ENCODE measurements at places on chromosomes 6 and 20.

DNA sequence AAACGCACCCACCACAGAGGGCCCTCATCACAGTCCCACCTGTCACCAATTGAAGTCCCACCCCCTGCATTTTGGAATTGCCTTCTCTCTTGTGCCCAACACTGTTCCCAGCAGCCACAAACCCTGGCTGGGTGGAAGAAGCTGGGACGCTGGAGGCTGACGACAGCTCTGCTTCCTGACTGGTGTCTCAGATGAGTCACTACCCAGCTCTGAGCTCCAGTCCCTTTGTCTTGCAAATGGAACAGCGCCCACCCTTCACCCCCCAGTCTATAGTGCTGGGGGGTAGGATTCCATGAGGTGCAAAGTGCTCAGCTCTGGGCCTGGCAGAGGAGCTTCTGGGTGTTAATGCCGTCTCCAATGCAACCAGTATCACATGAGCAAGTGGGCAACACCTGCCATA, 85.3 kb downstream of the DLGAP4 start:
- DNase-seq, result peak; percentile 84

DNA sequence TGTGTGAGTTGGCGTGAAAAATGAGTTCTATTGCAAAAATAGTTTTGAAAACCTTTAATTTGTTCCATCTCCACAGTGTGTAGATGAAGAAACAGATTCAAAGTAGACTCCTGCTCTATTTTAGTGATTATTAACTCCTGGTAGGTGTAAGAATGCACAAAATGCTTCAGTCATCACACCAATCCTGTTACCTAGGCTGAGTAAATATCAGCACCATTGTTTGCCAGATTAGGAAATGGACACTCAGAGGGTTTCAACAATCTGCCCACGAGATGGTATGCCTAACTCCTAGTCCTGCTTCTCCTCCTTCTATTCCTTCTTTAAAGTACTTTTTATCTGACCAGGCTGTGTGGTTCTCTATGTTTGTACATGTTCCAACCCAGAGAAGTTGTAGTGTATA, 108.9 kb upstream of the AHI1 start:
- DNase-seq, result no peak

DNA sequence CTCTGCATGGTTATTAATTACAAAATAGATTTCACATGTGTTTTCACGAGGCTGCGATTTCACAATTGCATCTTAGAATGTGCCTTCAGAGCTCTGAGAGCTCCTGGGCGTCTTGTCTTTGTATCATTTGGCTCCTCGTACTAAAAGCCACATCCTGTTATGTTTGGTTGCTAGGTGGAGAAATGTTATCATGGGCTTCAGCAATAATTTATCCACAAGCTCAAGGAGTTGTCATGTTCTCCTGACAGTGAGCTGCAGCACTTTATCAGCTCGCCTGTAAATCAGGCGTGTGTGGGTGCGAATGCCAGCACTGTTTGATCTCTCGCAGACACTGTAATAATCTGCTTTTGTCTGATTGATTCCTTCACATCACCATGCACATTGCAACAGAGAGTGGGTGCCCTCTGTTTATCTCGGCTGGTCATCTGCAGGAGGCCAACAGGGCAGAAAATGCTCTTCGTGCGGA, 218.6 kb upstream of the ZFP64 start:
- DNase-seq, result no peak

GRCh38 chr20:7703551-7703961, 236.7 kb downstream of the HAO1 start:
- no peak for DNase-seq

- DNase-seq, result no peak
Observed at GRCh38 chr20:56426926-56427325, 14.9 kb downstream of the CASS4 start.

- no peak for DNase-seq
Observed at GRCh38 chr6:28580475-28580874, 54.8 kb downstream of the GPX5 start.

DNA sequence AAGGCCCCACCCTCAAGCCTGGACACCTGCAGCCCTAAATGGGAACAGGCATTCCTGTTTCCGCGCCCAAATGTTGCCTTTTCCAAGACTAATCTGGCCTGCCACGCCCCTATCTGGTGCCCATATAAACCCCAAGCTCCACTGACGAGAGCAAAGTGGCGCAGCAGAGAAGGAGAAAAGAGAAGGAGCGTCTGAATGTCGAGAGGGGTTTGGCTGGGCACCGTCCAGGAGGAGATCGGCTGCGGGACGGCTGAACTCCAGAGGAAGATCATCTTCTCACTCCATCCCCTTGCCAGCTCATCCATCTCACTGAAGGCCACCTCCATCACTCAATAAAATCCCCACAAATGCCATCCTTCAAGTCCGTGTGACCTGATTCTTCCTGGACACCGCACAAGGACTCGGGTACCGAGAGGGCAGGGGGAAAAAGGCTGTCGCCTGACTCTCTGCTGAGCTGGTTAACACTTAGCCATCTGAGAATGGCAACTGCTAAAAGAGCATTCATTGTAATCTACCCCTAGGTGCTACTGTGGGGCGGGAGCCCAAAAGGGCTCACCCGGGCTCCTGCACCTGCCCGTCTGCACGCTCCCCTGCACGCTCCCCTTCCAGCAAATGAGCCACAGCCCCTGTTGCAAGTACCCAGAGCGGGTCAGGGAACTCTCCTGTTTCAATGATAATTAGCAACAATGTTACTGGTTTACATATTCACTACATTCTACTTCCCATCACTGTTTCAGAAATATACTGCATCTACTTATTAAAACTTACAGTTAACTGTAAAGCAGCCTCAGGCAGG, 23.5 kb downstream of the TAF4 start:
- no peak for DNase-seq

- no peak for DNase-seq
Observed at GRCh38 chr20:22916021-22916842, 118.9 kb upstream of the SSTR4 start.

DNA sequence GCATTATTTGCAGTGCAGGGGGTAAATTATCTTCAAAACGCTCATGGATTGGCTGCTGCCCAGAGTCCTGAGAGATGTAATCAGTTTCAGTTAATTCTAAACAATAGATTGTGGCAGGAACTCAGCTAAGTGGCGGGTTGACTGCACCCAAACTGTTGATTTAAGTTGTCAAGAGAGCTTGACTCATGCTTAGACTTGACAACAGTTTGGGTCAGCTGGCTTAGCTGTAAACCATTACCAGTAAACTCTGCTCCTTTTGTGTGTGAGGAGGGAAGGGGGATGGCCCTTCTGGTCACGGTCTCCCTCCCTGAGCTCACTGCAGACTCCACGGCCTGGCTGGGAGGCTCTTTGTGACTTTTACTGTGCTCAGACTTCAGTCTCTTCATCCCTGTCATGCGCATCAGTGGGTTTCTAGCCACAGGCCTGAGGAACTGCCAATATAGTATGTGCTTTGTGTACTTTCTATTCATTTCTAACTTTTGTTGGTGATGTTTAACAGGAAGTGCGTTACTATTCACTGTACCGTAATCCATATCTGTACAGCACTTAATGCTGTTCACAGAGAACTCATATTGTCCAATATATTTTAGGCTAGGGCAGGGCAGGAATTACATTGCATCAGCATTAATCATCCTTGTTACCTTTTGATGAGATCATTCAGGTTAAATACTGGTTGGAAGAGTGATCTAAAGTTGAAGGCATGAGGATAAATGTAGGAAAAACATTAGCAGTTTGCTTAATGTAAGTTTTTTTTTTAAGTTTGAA, 488.3 kb downstream of the CDKAL1 start:
- no peak for DNase-seq

DNA sequence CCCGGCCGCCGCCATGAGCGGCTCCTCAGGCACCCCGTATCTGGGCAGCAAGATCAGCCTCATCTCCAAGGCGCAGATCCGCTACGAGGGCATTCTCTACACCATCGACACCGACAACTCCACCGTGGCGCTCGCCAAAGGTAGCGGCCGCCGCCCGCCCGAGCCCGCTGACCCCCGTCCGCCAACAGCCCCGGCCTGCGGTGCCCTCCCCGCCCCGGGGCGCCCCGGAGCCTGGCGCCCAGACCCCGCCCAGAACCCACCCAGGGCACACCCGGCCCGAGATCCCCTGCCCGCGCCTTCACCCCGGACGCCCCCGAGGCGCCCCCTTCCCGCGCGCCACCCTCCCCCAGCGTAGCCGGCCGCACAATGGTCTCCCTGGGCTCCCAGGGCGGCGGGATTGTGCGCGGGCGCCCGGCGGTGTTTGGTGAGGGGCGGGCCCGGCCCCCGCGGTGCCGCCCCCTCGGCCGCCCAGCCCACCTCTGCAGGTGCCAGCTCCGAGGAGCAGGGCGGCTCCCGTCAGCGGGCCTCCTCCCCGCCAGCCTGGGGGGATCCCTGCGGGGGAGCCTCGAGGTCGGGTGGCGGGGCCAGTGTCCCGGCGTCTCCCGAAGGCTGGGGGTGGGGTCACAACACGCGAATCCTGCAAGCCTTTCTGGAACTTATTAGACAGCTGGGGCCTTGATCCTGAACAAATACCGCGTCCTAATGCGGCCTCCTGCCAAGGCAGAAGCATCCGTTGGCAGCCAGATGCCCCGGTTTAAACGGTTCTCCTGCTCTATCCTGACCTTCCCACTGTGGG, 577 bp downstream of the LSM14B start:
- DNase-seq, result no peak

GRCh38 chr6:145025488-145025887, 709.8 kb downstream of the EPM2A start:
- no peak for DNase-seq

DNA sequence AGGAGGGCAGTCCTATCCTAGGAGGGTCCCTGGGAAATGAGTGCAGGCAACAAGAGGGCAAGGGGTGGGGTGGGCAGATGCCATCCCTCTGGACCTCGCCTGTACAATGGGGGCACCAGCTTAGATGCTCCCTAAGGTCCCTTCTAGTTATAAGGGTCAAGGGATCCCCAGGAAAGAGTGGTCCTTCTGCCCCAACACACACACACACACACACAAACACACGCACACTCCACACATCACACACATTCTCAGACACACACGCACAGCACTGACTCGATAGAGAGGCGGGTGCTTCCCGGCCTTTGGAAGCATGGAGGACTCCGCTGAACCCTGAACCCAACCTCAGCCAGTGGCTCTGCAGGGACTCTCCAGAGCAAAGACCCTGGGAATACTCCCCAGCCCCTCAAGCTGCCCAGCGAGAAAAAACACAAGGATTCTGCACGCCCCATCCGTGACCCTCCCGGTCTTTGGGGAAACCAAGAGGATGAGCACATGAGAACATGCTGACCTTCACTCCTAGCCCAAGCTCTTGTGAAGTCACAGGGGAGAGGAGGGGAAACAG, 64.6 kb downstream of the MDGA1 start:
- DNase-seq, result no peak

DNA sequence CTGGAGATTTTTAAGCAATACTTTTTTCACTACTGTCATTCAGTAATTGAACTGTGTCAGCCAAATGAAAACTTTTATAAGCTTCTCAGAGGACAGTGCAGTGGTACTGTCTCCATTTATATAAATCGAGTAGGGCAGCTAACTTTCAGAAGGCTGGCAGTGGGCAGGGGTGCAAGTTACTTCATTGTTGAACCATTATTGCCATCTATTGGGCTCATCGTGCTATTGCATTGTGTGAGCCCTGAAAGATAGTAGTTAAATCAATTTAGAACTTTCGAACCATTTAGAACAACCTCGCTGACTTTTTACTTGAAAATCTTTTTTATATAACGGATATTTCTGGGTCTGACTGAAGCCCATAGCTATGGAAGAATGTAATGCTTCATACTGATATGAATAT, 347.8 kb upstream of the PLCB4 start:
- DNase-seq, result peak; percentile 56

DNA sequence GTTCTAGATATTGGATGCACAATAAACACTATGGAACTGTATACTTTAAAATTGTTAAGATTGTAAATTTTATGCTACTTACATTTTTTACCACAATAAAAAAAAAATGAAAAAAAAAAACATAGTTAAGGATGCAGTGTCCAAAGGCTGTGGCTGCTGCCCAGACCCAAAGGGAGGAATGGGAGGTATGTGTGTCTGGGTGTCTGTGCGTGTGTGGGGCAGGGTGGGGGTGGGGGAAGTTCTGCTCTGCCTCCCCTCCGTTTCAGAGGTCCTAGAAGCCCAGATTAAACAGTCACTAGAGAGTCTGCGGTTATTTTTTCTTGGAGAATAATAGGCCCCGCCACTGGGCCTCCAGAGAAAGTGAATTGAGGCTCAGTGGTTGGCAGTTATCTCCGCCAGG, 136.4 kb upstream of the ARMC2 start:
- no peak for DNase-seq

GRCh38 chr6:12012038-12012557, at the start of gene HIVEP1:
TSS of gene HIVEP1 (plus strand) at chr6:12012312. CDS start at chr6:12015629, 3,317 bp downstream.
- no peak for DNase-seq

GRCh38 chr6:71577766-71578165, 289.2 kb downstream of the OGFRL1 start:
- no peak for DNase-seq

DNA sequence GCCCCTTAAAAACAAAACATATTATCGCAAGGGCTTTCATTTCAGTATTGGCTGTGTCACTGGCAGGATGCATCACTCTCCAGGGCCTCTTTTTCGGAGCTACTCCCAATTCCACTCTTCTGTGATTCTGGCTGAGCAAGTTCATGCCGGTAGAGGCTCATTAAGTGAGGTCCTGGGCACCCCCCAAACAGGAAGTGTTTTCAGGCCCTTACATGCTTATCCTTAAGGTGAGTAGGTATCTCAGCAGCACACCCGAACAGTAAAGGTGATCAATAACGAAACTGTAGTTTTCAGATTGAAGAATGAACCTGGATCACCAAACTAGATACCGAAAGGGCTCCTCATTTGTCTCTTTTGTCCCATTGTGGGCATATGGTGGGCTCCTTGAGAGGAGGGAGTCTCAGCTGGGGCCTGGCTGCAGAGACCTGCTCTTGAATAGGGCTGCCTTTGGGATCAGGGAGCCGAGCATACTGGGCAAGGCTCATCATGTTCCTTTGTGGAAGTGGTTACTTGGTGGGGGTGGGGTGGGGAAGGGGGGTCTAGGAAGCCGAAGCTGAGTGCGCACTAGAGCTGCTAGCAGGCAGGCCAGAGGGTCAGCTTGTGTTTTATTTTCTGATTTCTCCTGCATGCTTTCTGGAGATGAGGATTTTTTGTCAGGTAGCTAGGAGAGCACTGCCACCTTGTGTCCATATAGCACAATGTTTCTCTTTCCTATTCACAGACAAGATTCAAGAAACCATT, 65.2 kb downstream of the CDS2 start:
- no peak for DNase-seq

- no peak for DNase-seq
Observed at GRCh38 chr20:13685623-13686022, 46.9 kb upstream of the TASP1 start.

- DNase-seq, result no peak
Observed at GRCh38 chr6:73506246-73506645, 14.6 kb downstream of the EEF1A1 start.

Measured in NT2/D1 (cell line).